T-cell (primary cell): ENCODE measurements at places on chromosomes 2 and 18.

DNA sequence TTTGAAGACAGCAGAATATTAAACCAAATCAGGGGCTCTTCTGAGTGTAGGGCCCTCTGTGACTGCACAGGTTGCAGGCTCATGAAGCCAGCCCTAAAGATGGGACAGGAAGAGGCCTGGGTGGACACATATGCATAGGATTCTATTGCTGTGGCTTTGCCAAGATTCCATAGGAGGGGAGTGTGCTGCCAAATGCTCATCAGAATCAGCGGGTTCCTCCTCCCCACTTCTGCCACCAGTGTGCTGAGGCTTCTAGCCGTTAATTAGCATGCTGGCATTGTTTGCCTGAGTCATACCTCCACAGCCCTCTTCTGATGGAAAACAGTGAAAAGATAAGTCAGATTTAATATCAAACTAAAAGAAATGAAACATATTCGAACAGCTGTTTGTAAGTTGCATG is 103.9 kb upstream of the TMEFF2 start:
- DNase-seq = no peak

DNA sequence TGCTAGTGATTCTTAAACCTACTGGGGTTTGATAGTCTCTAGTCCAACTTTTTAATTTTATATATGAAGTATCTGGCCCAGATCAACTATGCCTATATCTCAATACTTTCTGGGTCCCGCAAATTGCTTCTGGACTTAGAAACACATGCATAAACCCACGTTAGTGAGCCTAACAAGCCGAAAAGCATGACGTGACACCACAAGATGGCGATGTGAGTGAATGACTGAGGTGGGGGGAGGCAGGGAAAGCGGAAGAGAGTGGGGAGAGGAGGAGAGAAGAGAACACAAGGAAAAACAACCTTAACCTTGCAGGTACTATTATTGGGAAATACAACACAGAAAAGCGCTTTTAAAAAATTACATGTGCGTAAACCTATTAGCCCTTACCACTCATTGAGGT is 13.8 kb downstream of the PDIA6 start:
- DNase-seq = no peak

GRCh38 chr2:201661366-201661765 is 18.1 kb upstream of the TMEM237 start:
- DNase-seq = no peak

DNA sequence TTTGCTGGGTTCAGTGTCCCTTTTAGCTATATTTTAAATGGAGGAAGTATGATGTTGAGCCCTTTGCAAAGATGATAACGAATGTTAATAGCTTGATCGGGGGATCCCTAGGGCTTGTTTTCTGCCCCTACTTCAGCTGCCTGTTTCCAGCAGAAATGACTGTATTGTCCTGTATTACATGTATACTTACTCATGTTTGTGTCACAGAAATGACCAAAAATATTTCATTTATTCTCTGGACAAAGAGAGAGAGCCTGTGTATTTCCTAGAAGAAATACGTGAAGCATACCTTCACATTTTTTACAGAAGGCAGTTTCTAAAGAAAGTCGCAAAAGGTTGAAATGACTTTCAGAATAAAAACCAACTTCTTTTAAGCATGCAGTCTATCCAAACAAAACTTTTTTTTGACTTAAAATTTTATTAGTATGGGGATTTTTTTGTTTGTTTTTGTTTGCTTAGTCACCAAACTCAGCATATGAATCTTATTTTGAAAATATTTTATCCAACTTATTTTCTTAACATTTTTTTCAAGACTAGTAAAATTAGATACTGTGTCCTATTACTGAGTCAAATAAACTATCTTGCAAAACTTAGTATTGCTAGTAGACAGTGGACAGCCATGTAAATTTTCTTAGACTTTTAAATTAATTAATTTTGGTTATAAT is 68.9 kb downstream of the PTRHD1 start:
- DNase-seq = no peak

- no peak for DNase-seq
Measured at GRCh38 chr2:222976521-222977061, 75.4 kb upstream of the KCNE4 start.

DNA sequence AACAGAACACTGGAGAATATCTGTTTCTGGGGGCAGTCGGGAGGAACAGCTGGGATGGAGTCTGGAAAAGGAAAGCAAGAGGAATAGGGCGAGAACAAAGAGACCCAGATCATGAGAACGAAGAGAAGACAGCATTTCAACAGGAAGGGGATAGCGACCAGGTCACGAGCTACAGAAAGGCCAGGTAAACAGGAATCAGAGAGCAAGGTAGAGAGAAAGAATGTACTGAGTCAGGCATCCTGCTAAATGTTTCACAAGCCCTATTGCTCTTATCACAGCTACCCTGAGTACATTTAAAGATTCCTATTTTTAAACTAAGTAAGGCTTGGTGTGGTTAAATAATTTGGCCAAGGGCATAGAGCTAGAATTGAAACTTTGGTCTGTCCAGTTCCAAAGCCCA is 254.9 kb upstream of the RAB12 start:
- no peak for DNase-seq

DNA sequence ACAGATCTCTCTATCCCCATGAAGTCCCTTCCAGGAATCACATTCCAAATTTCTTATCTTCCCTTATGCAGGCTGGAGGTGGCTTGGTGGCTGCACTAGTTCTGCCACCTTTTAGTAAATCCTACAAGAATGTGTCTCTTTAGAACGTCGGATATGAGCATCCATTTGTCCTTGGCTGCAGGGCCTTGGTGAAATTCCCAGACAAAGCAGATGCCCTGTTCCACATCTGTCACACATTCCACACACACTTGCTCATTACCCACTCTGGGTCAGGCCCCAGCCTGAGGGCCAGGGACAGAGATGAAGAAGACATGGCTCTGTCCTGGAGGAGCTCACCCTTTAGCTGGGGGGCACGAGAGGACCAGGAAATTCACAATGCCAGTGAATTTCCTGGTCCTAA is 31.2 kb upstream of the GPR17 start:
- no peak for DNase-seq

- no peak for DNase-seq
Measured at GRCh38 chr2:42547014-42547413, 21.4 kb upstream of the MTA3 start.

DNA sequence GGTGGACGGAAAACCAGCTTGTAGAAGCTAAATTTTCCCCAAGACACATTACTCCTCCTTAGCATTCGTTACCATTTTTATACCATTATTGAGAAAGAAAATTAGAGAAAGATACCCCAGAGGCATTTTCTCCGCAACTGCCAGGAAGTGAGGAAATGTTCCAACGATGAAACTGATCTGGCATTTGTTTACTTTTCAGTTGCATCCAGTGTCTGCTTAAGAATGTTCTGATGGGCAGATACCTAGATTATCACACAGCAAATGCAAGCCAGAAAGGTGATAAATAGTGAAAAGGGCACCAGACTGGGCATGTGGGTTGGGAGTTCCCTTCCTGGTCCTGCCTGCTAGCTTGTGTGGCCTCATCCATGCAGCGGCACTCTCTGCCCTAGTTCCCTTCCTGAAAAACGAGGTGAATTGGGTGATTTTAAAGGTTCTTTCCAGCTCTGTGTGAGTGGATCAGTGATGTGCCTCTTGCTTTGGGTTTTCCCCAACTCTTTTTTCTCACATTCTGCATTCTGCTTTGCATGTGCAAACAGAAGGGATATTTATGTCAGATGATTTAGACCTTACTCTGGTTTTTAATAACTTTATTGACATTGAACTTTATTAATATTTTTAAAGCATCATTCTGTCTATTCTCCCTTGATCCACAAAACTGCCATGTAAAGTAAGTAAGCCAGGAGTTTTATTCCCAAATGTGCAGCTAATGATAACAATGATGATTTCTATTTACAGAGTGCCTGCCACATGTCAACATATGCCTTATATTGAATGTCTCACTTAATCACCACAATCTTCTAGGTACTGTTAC is 139.6 kb downstream of the INSIG2 start:
- DNase-seq = no peak

DNA sequence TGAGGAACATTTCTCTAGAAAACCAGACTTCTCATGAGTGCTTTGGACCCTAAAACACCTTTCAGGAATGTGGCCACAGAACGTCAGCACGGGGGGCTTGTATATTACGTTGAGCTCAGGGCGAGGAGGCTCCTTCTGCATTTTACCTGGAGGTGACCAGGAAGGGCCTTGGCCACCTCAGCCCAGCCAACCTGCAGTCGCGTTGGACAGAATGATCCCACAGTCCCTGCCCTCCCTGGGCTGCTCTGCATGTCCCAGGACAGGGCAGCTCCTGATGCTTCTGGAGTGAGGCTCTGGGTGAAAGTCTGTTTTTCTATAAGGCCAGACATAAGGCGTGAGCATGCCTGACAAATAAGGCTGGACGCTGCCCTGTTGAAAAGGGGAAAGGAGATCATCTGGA is 121.9 kb downstream of the NDUFA10 start:
- no peak for DNase-seq

- no peak for DNase-seq
Measured at GRCh38 chr18:72811047-72811446, 56.7 kb downstream of the NETO1 start.

- no peak for DNase-seq
Measured at GRCh38 chr18:31789409-31789808, 28.7 kb upstream of the SLC25A52 start.

- no peak for DNase-seq
Measured at GRCh38 chr18:36580266-36580665, 248.5 kb downstream of the TPGS2 start.

DNA sequence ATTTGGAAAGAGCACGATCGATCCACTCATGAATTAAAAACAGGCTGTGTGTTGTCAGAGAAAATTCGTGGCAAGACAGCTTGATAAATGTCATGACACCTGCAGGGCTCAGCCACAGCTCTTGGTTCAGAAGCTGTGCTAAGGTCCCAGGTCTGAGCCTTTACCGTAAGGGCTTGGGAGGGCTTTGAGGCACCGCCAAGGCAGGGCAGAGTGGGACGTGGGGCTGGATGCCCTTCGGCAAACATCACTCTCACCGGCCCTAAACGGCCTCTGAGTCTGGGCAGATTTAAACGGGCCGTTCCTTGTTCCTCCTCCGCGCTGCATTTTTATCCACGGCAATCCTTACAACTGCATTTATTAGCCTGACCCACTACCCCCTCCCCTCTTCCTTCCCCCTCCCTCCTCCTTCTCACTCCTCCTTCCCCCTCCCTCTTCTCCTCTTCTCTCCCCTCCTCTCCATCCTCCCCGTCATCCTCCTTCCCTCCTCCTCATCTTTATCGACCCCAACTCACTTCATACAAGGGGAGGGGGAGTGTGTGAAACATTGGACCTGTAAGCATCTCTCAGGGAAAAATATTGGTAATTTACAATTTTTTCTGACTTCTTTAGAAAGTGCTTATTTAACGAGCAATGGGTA is 33.9 kb downstream of the MBP start:
- no peak for DNase-seq

DNA sequence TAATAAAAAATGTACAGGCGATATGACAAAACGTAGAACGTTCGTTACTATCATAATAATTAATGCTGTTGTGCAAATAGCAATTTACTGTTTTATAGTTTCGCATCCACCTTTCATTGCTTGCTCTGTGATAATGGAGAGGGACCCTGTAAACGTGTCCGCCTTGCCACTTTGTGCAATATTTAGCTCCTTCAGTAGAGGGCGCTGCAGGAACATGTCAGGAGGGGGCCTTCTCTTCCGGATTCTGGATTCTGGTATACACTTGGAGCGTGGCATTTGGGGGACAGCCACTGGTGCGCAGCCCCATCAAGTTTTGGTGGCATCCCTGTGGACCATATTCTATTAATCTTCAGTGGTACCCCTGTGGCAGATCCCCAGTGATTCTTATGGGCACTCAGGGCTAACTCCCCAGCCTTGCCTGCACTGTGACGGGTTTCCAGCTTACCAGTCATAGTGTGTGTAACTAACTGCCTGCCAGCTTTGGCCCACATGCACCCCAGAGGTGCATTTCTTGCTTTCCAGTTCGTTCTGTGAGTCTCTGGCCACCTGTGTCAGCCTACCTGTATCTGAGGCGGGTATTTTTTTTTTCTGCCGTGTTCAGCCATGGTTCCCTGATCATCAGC is 140.3 kb downstream of the CYRIA start:
- DNase-seq = no peak
